Head of caudate nucleus (tissue), 42 donors: ENCODE measurements at places on chromosomes 2 and 18.

DNA sequence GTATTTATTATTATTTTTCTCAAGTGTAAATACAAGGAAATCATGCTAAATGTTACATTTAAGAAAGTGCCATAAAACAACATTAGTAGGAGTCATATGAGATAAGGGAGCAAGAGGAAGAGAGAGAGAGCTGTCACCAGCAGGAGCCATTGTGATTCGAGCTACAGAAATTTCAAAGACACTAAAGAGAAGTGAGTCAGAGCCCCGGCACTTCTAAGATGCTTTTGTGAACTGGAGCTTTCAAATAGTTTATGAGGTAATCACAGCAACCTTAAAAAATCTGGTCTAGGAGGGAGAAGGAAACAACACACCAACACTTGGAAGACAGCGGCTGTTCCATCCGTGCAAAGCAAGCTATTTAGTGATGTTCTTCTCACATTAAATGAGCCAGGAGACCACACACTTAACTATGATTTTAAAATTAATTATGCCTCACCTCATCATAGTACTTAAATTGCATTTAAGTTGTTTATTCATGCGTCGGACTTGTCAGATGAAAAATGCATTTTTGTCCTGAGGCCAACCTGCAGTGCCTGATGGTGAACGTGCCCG is 382.7 kb upstream of the SALL3 start:
- peak; percentile 17 for DNase-seq

DNA sequence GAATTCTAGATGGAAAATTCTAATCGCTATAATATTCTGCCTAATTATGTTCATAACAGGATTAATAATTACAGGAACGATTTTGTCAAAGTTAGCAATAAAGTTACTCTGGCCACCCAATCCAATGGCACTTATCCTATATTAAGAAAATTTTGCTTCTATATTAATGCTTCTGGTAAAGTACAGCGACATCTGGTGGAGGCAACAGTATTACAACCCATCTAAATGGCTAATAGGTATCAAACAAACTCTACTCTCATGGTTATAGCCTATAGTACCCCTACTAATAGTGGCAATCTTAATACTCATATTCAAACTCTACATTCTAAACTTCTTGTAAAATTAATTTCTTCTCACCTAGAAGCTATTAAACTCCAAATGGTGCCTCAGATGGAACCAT is 1084.7 kb upstream of the LRRTM1 start:
- DNase-seq = no peak

- no peak for DNase-seq
These were observed 44.4 kb upstream of the LRRTM4 start for GRCh38 chr2:77566582-77566981.

DNA sequence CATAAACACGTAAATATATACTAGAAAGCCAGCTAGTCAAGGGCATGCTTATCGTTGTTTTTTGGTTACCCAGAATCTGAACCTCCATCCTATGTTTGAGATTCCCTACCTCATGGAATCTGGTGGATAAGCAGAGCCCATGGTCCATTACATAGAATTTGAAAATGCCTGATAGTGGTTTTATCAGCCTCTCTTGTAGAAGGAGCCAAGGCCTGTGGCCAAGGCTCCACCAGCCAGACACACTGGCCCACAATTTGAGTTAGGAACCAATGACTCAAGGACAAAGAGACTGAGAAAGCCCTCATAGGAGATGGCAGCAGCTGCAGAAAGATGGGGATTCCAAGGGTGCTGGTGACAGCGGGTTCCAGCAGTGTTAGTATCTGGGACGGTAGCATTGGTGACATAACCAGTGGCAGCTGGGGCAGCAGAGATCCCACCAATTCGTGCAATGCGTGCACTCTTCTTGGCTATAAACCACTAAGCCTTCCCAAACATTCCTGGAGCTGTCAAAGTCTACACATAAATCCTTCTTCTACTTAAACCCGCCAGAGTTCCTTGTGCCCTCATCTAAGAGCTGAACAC is 51.2 kb upstream of the RMDN2 start:
- no peak for DNase-seq

DNA sequence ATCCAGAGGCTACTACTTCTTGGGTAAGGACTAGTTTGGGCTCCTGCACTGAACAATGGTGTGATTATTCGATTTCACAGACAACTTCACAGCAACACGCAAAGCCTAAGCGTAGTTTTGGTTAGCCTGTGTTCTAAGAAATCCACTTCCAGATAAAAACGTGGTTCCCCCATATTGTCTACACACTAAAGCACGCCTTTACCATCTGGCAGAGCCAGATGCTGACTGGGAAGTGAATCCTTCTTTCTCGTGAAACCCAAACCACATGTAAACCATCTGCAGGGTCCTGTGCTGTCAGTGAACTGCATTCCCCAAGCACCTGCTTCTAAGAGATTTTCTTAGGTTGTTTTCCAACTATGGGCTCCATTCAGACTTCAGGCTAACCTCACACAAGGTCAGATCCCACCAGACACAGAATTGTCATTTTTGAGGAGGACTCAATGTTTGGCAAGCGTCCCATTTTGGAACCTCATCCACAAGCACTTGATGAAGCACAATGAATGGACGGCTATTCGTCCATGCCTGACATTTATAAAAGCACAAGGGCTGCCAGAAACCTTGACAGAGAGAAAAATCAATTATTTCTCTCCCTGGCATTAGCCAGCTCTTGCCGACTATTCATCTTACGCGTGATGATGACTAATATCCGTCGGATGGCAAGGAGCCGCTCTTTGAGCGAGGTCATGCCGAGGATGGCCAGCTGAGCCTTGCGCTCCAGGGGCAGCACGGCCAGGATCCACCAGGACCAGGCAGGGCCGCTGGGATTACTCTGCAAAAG is 38.4 kb downstream of the LONRF2 start:
- peak; percentile 74 for DNase-seq

GRCh38 chr18:51716277-51716676 is 518.8 kb upstream of the MEX3C start:
- DNase-seq = no peak

DNA sequence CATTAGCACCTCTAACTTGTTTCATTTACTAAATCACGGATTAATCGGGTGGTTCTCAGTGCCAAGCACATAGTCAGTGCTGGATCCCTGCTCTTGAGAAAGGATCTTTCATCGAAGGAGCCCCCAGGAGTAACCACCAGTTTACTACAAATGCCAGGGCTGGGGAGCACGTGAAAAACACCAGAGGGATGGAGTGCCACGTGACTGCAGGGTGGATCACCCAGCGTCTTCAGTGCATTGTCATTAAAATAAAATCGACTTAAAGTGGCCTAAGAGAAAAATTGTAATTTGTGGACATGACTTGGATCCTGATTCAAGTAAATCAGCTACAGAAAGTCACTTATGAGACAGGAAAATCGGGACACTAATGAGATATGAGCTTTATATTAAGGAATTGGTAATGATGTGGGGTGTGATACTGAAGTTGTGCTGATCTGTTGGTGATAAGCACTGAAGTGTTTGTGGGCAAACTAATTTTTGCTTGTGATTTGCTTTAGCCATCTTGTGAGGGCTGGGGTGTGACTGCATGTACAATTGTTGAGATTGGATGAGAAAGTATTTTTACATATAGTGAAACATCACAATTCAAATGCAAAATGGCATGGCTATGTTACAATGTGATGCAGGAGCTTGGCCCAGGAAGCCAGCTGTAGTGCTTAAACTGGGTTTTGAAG is 63.8 kb downstream of the NCK2 start:
- DNase-seq = no peak

DNA sequence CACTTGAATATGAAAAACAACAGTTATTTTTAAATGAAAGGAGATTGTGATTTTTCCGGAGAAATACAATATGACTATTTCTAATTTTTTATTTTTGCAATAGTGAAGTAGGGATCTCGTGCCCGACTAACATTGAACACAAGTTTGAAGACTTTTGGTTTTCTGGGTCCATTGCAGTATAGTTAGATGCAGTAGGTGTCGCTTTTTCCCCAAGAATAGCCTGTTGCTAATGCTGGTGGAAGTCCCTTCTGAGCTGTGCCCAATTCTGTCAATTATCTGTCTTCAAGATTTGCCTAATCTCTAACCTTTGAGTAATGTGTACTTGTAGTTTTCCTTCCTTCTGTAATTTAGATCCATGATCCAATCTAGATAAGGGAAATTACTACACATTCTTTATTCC is 36.5 kb downstream of the SEMA4F start:
- DNase-seq = peak; percentile 30
